ENCODE measurements at places on chromosomes 4 and X.

GRCh38 chrX:118560489-118560888 lies 64.9 kb downstream of the DOCK11 start:
- DNase-seq, result no peak

DNA sequence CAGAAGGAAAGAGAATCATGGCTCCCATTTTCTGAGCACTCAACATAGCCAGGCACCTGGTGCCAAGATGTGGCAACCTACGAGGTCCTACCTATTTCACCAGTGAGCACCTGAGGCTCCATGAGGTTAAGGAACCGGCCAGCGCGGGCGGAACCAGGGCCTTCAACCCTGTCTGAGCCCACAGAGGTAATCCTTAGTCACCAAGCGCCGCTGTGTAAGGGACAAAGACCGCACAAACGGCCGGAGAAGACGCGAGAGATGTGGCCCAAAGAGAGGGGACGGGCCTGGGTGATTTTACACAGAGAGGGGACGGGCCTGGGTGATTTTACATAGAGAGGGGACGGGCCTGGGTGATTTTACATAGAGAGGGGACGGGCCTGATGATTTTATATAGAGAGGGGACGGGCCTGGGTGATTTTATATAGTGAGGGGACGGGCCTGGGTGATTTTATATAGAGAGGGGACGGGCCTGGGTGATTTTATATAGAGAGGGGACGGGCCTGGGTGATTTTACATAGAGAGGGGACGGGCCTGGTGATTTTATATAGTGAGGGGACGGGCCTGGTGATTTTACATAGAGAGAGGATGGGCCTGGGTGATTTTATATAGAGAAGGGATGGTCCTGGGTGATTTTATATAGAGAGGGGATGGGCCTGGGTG lies 114.2 kb downstream of the SMIM20 start:
- DNase-seq, result no peak

- no peak for DNase-seq
Observed at GRCh38 chrX:12934850-12935249, 28.4 kb downstream of the TLR8 start.

DNA sequence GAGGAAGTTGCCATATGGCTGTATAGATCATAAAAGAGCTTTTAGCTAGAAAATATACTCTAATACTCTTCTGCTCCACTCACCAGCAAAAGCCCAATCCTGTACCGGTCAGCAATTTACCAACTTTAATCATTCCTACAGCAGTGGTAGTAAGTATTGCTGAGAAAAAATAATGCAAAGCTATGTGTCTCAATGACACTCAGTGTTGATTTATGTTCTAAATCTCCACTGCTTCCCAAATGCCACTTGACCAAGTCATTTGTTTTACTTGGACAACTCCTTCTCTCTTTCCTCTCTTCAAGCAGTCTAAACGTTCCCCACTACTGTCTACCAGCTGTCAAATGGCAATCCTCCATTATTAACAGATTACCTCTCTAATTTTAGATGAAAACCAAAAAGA lies 201.8 kb upstream of the GK2 start:
- no peak for DNase-seq

DNA sequence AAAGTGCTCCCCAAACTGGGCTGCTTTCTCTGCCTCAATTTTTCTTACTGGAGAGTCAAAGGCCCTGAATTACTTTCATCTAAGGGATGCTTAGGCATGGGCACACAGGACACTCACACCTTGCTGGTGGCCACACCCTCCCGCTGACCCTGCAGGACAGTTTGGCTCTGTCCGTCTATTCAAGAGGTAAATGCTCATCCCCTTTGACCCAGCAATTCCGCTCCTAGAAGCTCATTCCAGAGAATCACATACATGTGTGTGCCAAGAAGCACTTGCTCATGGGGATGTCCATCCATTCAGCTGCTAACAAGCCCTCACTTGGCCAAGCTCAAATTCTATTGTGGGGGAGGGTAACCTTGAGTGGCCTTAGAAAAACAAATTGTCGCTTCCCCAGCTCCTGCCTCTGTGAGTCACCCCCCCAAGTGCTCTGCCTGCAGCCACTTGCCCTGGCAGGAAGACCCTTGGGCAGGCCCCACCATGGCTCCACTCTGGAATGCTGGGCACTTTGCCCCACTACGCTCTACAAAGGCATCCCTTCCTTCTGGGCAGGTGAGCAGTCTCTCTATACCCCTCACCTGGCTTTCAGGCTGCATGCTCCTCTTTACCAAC lies 54.5 kb downstream of the HTRA3 start:
- no peak for DNase-seq

- DNase-seq, result peak; percentile 90
Observed at GRCh38 chr4:141220691-141221659, at the start of gene ZNF330. Gene ZNF330 (plus strand): TSS chr4:141220895. CDS start chr4:141222372, 1,477 bp downstream.
